ENCODE measurements at places on chromosomes 6 and 20.

DNA sequence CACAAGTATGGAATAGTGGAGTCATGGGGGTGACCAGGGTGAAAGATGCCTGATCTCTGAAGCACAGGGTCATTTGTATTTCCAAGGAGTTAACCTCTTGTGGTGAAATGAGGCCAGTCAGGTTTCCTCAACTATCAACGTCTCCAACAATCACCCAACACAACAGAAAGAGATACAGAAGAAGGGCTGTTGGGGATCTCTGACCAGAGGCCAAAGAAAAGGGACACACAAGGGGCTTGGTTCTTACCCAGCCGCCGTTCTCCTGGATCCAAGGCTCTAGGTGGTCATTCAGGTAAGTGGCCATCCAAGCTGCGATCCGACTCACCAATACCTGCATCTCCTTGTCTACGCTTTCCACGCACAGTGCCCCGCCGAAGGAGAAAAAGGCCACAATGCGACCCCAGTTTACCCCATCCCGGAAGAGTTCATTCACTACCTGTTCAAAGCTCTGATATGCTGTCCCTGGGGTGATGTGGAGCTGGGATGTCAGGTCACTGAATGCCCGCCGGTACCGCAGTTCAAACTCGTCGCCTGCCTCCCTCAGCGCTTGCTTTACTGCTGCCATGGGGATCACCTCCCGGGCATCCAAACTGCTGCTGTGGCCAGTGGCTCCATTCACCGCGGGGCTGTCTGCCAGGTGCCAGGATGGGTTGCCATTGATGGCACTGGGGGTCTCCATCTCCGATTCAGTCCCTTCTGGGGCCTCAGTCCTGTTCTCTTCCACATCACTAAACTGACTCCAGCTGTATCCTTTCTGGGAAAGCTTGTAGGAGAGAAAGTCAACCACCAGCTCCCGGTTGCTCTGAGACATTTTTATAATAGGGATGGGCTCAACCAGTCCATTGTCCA, 1.0 kb downstream of the BCL2L1 start:
- DNase-seq = peak; percentile 26

DNA sequence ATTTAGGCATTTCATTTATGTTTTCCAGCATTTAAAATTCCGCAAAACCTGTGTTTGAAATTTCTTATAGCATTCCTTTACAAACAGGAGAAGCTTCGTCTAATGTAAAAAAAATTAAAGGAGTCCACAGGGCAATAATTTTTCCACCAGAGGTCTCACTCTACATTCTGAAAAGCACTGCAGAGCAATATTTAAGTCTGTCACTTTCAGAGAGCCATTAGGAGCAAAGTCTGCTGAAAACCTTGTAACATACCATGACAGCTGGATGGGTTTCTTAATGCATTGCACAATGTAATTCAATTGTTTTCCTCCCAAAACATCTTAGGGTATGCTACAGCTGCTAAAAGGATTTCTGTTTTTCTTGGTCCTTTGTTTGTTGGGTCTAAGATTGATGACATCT, 18.0 kb downstream of the BAG2 start:
- no peak for DNase-seq

DNA sequence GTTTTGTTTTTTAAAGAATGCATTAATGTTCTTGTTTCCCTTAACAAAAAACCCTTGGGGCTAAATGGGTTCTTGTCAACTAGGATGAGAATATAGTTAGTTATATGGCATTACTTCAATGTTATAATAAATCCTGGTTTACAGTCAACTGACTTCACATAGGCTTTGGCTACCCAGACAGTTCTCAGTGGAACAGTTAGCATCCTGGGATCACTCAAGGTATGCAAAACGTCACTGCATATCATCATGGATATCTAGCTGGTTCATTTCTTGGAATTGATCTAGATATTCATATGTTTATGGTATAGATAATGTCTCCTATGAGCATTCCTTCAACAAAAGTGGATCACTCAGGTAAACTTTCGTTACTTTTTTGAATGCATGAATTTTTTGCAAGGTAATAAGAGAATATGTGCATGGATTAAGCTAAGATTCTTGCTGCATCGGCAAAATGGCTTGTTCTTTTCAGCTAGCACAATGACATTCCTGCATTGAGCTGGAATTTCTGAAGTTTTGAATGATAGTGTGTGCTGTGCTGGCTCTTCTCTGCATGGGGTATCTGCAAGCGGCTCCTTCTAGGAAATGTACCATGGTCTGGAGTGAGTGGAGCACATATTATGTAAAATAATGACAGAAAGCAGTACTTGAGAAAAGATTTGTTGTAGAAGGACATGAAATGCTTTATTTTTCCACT, 138.9 kb downstream of the ADGRG6 start:
- no peak for DNase-seq

DNA sequence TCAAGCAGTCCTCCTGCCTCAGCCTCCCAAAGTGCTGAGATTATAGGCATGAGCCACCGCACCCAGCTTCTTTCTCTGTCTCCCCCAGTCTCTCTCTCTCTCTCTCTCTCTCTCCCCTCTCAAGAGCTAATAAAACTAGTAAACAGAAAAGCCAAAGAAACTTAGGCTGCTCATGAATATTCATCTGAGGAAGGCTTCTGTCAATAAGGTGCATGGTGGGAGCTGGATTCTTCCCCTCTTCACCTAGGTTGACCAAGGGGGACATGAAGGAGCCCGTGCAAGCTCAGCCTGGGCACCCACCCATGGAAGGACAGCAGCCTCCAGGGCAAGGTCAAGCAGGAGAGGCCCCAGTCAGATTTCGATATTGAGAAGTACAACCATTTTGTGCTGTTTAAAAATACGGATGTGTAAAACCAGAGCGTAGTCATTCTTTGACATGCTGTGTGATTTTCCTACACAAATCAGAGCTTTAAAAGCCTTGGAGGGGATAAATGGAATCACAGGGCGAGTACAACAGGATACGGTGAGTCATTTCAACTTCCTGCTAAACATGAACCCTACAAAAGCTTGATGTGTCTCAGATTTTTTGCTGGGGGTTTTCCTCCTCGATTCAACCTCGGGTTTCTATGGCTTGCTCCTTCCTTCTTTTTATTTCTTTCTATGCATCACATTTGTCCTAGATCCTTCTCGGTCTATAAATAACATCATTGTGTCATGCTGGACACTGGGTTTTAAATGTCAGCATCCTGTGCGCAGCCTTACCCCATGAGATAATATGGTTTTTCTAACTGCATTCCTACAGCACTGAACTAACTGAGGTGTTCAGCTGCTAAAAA, 368.9 kb upstream of the JARID2 start:
- peak; percentile 60 for DNase-seq

DNA sequence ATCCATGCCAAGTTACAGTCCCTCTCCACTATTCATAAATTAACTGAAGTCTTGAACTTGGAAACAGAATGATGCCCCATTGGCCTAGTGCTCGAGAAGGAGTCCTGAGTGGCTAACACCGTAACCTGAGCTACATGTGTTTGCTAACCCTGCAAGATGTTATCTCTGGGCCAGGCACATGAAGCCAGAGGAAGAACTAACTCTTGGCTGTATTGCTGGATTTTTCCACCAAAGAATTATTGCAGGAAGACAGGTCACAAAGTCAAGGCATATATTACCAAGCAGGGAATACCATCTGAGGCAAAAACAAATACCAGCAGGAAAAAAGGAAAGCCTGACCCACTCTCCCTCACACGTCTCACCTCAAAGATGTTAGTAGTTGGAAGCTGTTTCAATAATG, 148.9 kb upstream of the PHACTR1 start:
- no peak for DNase-seq

DNA sequence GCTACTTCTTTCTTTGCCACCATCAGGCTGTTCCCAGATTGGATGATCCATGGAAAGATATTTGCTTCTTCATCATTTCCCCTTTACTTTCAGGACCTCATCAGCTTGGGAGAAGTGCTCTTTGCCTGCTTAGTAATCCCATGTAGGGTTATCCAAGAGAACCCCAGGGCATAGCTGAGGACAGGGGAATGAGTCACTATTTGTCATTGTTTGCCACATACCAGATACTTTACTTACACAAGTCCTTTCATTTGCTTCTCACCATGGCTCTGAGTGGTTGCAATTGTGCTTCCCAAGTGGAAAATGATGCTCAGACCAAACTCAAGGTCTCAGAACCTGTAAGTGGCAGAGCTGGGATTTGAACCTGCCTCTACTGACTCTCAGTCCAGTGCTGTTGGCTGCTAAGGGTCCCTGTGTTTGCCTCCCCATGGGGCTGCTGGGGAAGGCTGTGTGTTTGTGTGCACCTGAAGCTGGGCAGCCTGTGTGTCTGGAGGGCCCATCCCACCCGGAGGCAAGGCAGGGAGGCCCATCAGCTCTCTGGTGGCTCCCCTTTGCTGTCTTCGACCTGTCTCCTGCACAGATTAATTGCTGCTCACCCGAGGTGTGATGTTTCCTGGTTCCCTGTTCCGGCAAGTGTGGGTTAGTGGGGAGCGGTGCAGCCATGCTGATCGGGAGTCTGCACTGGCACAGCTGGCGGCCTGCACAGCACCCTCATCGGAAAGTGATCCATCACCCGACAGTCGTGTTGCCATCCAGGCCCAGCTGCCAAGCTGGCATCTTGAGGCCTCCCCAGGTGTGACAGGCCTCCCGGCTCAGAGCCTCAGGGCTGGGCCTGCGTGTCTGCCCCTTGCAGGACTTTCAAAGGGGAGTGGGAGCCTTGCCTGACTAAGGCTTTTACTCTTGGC, 228.8 kb downstream of the DHX35 start:
- peak; percentile 70 for DNase-seq

GRCh38 chr6:90818163-90818562, 231.3 kb upstream of the MAP3K7 start:
- DNase-seq = no peak

DNA sequence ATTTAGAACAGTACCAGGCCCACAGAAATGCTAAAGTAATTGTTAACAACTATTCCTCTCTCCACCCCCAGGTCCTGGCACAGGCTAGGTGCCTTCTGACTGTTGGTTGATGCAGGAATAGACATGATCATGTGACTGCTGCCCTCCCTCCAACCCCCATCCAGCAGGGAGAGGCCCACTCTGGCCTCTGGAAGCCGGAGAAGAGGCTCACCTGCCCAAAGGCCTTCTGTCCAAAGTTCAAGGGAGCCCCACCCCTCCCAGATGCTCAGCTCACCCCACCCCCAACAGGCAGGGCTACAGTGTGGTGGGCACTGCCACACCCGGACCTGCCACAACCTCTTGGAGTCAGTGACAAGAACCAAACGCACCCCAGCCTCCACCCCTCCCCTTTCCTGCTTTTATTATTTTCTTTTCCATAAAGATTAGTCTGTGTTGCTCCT, 26.9 kb upstream of the FOXP4 start:
- no peak for DNase-seq

GRCh38 chr6:124882579-124883393, 79.5 kb upstream of the RNF217 start:
- DNase-seq = no peak

- DNase-seq = no peak
Observed at GRCh38 chr6:113344969-113345368, 512.2 kb upstream of the MARCKS start.

DNA sequence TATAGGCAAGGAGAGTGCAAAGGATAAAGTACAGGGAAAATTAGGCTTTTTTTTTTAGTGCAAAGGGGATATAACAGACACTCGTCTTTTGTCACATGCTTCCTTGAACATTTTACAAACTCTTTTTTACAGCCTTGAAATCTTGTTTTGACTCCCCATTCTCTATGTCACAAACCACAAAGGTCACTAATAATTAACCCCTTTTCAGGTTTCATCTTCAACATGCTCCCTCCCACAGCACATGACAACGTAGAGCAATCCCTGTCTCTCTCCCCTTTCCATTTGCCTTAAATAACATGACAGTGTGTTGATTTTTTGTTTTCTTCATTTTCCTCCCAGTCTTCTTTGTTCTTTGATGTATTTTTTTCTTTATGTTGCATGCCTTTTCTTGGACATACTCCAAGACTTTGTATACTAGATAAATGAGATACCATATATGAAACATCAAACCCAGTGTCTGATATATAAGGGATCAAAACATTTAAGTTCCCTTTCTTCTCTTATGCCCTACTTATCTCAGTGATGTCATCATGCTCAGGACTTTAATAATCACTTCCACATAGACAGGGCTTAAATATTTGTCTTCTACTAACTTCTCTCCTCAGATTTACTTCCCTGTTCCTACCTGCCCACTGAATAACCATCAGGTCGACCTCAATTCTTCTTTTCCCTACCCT, 378.7 kb upstream of the HSF2 start:
- no peak for DNase-seq

GRCh38 chr6:142783499-142783898, 161.5 kb downstream of the HIVEP2 start:
- DNase-seq = no peak

- peak; percentile 74 for DNase-seq
Observed at GRCh38 chr20:35616465-35617396, 1.1 kb downstream of the SPAG4 start.

DNA sequence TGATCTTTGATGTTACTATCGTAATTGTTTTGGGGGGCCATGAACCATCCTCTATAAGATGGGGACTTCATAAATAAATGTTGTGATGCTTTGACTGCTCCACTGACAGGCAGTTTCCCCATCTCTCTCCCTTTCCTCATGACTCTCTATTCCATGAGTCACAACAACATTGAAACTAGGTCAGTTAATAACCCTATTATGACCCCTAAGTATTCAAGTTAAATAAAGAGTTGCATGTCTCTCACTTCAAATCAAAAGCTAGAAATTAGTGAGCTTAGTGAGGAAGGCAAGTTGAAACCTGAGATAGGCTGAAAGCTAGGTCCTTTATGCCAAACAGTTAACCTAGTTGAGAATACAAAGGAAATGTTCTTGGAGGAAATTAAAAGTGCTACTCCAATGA, 491.0 kb downstream of the HAO1 start:
- no peak for DNase-seq

DNA sequence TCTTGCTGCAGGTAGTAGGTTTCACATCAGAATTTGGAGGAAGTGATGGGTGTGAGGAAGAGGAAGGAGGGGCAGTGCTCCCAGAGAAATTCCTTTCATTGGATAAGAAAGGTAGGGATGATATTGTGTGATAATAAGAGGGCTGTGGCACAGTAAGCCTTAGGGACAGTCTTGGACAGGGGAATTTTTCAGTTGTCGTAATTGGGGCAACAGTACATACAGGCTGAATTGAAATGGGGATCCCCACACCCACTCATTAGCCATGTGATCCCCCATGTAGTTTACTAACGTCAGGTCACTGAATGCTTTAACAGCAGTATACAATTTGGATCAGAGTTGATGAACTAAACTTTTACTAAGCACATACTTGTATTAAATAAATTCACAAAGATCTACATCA, 79.4 kb downstream of the FOXO3 start:
- DNase-seq = no peak

DNA sequence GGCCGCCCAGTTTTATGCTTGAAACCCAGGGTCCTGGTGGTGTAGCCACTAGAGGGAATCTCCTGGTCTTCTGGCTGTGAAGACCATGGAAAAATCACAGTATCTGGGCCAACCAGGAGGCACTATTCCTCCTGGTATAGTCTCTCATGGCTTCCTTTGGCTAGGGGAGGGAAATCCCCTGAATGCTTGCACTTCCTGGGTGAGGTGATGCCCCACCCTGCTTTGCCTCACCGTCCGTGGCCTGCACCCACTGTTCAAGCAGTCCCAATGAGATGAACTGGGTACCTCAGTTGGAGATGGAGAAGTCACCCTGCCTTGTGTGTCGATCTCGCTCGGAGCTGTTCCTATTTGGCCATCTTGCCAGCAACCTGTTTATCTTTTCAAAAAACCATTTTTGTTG, 10.1 kb upstream of the ZNF337 start:
- DNase-seq = no peak

Data from RCC 7860 (cell line).